ENCODE measurements at places on chromosomes 7 and 10. TPM values are rescaled to one million over a fixed set of nuclear protein-coding genes. Genes with fewer than 3 reads are reported as not detected.

The SLC16A9 gene
- 1.3 TPM for total RNA-seq

The C10orf67 gene
- not detected for total RNA-seq

The IGF2BP3 gene
- total RNA-seq = 38.2 TPM

The GIMAP8 gene
- not detected for total RNA-seq

The SPDYE2B gene
- total RNA-seq = not detected

The HOXA1 gene
- 0.45 TPM for total RNA-seq

The KEL gene
- total RNA-seq = under 0.01 TPM

The HOXA6 gene
- 3.9 TPM for total RNA-seq

The DBNL gene
- total RNA-seq = 124 TPM

The PLXNA4 gene
- total RNA-seq = under 0.01 TPM

Measured in bronchus fibroblast of lung (primary cell).